ENCODE measurements at places on chromosomes 2 and 18. TPM values are rescaled to one million over a fixed set of nuclear protein-coding genes. Genes with fewer than 3 reads are reported as not detected.

DRC1 gene
- 1.3 TPM for total RNA-seq

GPBAR1 gene
- not detected for total RNA-seq

MLPH gene
- 10.6 TPM for total RNA-seq

CD207 gene
- total RNA-seq = 5.3 TPM

CDH2 gene
- total RNA-seq = 225 TPM

FAM228B gene
- total RNA-seq = 45.6 TPM

IL1RL2 gene
- 1.4 TPM for total RNA-seq

COL6A3 gene
- total RNA-seq = 291 TPM

EMILIN1 gene
- total RNA-seq = 72.2 TPM

ZEB2 gene
- 322 TPM for total RNA-seq

SPEG gene
- 17.4 TPM for total RNA-seq

ITGB6 gene
- total RNA-seq = 12.7 TPM

TEKT4 gene
- 0.22 TPM for total RNA-seq

HADHB gene
- 111 TPM for total RNA-seq
